ENCODE measurements at places on chromosomes 13 and 19.

DNA sequence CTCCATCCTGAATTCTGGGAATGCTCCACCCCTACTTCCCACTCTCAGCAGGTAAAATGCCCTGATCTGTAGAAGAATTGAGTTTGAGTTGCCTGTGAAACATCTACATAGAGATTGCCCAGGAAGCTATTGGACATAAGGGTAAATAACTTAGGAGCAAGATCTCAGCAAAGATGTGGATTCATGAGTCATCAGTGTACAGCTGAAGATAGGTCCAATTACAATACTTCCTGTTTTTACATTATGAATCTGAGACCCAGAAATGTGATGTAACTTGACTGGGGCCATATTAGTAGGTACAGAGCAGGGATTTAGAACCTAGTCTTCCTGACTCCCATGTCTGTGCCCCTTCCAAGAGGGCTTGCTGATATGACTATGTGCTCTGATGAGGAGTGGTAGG lies 79.4 kb upstream of the FNDC3A start:
- no peak for DNase-seq

DNA sequence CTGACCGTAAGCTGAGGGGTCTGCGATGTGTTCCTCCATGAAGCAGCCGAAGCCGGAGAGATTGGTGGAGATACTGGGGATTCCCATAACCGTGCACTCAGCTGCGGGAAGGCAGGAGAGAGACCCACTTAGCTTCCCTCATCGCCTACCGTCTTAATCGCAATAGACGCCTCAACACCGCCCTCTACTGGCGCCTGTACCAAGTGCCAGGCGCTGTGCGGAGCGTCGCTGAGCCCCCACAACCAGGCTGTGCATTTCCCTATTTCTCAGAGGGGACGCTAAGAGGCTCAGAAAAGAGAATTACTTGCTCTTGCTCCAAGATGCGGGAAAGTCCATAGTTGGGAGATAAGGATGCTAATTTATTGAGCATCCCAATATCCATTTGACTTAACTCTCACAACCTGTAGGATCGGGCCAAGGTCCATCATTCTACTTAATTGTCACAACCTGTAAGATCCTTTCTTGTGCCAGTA lies 5.8 kb downstream of the FTL start:
- peak; percentile 85 for DNase-seq

DNA sequence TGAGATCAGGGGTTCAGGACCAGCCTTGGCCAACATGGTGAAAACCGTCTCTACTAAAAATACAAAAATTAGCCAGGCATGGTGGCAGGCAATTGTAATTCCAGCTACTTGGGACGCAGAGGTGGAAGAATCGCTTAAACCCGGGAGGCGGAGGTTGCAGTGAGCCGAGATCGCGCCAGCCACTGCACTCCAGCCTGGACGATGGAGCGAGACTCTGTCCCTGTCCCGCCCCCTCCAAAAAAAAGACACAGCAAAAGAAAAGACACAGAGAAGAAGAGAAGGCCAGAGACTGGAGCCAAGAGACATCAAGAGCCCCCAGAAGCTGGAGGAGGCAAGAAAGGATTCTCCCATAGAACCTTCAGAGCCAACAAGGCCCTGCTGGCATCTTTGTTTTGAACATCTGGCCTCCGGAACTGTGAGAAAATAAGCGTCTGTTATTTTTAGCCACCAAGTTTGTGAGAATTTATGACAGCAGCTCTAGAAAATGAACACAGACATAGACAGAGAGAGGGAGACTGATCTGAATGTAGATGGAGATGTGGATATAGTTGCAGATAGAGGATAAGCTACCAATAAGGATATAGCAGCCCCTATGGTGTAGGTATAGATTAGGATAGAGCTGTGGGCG lies 25.7 kb upstream of the PNMA8B start:
- DNase-seq = no peak

- DNase-seq = no peak
Measured at GRCh38 chr13:52399046-52399445, 6.9 kb downstream of the THSD1 start.

DNA sequence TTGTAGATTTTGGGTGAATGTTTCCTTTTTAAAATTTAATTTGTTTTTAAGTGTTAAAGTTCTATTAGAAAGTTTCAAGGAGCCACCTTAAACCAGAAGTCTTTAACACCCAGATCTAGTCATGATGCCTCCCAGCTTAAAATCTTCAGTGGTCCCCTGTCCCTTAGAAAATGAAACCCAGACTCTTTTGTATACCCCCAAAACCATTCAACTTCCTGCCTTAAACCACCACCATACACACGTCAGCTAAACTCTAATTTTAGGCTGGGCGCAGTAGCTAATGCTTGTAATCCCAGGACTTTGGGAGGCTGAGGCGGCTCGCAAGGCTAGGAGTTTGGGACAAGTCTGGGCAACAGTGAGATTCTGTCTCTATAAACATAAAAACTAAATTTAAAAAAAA lies 37.9 kb downstream of the N4BP2L1 start:
- DNase-seq = no peak

- peak; percentile 24 for DNase-seq
Measured at GRCh38 chr13:111043575-111043982, 71.5 kb upstream of the ARHGEF7 start.

All from erythroblast (primary cell).